ENCODE measurements at places on chromosomes 7 and 10.
A peak's percentile ranks its signal among the peaks of the same experiment; 100 is the strongest.

GRCh38 chr7:20697351-20697750, 81.9 kb downstream of the ABCB5 start:
- no peak for DNase-seq

- no peak for DNase-seq
These were observed 18.8 kb downstream of the POLL start for GRCh38 chr10:101569323-101569621.

DNA sequence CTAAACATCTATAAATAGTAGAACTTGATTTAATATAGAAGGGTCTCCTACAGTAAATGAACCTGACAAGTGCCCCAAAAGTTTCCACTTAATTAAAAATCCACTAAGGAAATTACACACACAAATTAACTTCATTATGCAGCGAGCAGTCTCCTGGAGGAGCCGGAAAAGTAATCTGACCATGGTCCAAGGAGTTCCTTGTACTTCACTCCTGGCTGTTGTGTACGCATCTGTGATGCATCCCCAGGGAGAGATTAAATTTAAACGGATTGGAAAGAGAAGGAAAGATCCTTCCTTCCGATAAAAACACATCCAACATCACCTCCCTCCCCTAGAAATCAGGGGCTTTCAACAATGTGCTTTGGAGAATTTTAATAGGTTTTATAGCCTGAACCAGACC, 85.5 kb downstream of the PARD3 start:
- no peak for DNase-seq

GRCh38 chr10:102646610-102647442, 2.5 kb downstream of the TRIM8 start:
- DNase-seq, result peak; percentile 62

DNA sequence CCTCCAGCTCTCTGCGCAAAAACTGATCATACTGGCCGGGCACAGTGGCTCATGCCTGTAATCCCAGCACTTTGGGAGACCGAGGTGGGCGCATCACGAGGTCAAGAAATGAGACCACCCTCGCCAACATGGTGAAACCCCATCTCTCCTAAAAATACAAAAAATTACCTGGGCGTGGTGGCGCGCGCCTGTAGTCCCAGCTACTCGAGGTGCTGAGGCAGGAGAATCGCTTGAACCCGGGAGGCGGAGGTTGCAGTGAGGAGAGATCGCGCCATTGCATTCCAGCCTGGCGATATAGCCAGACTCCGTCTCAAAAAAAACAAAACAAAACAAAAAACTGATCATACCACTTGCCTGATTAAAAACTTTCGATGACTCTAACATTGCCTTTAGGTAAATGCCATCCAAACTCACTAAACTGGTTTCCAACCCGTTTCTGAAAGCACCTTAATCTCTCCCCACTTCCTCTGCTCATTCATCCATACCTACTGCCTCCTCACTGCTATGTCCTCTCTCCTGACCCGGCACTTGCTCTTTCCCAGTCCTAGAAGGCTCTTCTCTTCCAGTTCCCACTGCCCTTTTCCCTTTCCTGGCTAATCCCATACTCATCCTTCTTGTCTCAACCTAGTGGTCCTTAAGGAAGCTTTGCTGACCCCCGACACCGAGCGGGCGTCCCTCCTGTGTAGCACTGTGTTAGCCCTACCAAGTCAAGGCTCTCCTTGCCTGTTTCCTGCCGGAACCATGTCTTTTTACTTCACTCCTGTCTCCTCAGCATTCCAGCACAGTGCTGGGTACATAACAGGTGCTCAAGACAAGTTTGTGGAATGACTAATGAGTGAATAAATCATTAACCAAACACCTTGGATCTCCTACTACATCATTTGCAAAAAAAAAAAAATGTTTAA, 686 bp upstream of the MIOS start:
- DNase-seq, result no peak

DNA sequence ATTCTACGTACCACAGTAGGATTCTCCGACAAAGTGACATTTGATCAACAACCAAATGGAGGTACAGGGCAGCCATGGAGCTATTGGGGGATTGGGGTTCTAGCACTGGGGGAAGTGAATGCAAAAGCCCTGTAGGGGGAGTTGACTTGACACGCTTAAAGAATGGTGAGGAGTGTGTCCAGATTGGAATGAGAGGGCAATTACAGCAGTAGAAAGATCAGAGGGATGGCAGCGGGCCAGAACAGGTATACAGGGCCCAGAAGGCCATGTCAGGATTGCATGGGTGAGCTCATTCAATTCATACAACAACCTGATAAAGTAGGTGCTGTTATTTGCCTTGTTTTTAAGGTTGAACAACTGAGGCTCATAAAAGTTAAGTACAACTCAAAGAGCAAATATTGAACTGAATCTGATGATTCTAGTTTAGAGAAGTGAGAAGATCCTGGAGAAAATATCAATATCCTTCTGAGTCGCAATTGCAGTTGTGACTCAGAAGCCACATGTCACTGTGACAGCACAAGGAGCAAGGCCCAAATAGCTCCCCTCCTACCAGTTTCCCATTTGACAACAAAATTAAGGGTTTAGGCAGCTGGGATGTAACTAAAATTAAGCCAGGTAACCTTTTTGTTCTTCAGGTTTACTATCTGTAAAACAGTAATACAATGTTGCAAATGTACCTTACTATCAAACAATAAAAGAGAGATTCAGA, 28.0 kb upstream of the CTTNBP2 start:
- no peak for DNase-seq

- DNase-seq, result no peak
These were observed 19.5 kb upstream of the CSTF2T start for GRCh38 chr10:51718804-51719291.

DNA sequence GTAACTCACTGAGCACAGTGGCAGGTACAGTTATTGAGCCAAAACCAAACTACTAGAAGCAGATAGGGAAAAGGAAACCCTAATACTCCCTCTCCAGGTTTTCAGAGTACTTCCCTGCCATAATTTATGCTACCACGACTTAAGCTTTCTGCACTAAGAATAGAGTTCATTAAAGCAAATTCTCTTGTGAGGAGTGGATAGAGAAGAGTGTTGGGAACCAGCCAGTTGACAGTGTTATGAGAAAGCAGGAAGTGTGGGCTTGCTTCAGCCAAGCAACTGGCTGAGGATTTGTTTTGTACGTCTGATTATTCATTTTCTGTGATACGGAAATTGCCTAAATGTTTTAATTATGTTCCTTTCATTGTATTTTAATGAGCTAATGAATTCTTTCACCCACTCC, 280.5 kb downstream of the KIF20B start:
- DNase-seq, result no peak

- no peak for DNase-seq
These were observed 26.1 kb upstream of the VCL start for GRCh38 chr10:73971636-73972354.

DNA sequence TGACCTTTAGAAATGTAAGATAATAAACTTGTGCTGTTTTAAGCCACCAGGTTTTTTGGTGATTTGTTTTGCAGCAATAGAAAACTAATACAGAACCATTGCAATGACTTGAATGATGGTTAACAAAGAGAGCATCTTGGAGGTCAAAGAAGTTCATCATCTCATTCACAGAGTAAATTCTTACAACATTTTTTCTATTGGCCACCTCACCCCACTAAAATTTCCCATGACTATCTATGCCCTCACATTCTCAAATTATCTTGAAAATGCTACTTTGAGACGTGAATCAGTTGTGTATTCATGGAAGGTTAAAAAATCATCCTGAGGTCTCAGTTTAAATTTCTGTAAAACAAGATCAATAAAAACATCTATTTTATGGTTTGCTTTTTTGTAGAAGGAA, 754.2 kb downstream of the SORCS1 start:
- DNase-seq, result no peak

- no peak for DNase-seq
These were observed 147.7 kb upstream of the AKR1E2 start for GRCh38 chr10:4678023-4678950.

DNA sequence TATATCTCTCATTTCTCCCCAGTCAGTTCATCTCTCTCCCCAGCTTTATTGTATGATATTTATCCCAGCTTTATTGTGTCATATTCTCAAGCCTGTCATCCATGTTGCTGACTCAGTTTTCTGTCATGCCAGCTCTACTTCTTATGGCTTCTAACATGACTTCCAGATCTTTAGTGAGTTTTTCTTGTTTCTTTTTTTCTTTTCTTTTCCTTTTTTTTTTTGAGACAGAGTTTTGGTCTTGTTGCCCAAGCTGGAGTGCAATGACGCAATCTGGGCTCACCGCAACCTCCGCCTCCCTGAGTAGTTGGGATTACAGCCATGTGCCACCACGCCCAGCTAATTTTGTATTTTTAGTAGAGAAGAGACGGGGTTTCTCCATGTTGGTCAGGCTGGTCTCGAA, 28.7 kb upstream of the CALU start:
- DNase-seq, result no peak

DNA sequence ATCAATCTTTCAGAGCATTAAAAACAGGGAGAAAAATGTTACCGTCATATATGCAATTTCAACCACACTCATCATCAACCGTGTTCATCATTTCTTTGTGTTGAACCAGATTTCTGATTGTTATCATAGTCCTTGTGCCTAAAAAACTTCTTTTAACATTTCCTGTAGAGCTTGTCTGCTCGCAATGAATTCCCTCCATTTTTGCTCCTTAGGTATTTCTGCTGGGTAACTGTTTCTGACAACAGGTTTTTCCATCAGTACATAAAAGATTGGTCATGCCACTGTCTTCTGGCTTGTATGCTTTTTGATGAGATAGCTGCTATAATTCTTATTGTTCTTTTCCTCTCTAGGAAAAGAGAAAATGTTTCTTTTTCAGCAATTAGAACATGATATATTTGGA, 8.6 kb upstream of the RBM33 start:
- DNase-seq, result no peak

DNA sequence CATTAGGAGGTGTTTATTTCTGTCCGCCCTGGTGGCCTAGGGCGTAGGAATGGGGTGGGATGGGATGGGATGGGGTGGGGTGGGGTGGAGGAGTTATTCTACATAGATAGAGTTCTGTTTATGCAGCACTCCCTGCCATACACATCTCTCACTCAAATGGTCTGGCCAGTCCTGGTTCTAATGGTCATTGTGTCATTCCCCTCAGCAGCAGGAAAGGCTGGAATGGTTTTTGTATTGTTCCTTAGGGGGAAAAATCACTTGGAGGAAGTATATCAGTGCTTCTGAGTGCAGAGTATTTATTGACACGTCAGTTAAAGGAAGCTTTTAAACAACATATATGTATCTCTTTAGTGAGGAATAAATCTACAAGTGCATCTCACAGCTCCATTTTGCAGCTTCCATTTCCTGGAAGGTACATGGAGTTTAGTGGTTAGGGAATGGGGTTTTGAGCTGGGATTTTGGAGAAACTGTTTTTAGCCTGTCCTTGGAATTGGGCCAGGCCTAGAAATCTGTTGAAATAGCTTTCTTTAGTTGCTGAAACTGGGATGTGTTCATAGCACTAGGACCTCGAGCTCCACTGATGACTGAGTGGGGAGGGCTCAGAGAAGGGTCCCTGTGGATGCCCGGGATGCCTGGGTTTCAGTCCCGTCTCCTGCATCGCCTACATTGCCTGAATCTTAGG, 8.3 kb downstream of the TSPAN14 start:
- DNase-seq, result no peak

DNA sequence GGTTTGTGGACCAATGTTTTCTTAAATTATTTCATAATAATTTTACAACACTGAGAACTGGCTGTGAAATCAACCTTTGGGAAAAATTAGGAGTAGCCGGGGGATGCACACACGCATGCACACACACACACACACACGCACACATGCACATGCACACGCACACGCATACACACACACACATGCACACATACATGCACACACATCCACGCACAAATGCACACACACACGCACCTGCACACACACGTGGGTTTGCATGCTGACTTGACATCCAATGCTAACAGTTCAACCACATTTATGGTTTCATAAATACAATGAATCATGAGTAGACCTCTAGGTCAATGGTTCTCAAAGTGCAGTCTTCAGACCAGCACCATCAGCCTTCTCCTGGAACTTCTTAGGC, 354.1 kb downstream of the DPP6 start:
- no peak for DNase-seq

GRCh38 chr7:41501466-41501865, 201.4 kb downstream of the INHBA start:
- no peak for DNase-seq

DNA sequence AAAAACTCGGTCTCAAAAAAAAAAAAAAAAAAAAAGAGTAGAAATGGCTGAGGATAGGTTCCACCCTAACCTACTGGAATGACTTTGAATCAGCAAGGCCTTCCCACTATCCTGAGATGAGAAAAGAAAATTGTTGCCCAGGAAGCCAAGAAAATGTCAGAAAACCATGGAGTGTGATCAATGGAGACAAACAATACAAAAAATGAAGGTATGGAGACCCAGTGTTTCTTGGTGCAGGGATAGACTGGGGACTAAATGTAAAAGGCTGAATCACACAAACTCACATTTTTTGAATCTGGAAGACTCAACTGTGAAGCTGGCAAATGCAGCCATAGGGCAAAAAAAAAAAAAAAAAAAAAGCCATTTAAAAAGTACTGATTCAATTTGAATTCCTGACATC, 364.3 kb upstream of the ANKRD30A start:
- no peak for DNase-seq

DNA sequence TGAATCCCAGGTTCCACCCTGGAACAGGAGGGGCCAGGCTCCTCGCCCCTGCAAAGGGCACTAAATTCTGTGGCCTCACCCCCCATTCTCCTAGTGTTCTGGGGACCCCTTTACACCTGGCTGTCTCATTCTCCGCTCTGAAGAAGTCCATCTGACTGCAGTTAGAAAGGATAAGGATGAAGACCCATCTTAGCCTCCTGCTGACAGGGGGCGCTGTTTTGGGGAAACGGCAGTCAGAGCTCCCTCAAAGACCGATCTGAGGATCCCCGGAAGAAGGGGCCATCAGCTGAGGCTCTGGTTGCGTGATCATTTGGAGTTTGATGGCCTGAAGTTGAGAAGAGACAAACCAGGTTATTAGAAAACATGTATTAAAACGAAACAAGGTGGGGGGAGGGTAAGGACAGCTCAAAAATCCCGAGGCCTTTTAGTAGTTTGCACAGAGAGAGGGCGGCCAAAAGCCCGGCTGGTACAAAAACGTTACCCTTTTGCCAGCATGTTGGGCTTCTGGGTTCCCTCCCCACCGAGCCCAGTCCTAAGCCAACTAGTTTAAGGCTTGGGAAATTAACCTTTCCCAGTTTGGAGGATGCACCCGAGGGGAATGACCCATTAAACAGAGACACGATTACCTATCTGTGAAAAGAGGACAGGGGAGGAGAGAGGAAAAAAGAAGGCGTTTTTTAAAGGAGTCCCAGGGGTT, 102.8 kb downstream of the CHN2 start:
- DNase-seq, result no peak

GRCh38 chr10:119341459-119342301, 134.3 kb downstream of the GRK5 start:
- peak; percentile 87 for DNase-seq

DNA sequence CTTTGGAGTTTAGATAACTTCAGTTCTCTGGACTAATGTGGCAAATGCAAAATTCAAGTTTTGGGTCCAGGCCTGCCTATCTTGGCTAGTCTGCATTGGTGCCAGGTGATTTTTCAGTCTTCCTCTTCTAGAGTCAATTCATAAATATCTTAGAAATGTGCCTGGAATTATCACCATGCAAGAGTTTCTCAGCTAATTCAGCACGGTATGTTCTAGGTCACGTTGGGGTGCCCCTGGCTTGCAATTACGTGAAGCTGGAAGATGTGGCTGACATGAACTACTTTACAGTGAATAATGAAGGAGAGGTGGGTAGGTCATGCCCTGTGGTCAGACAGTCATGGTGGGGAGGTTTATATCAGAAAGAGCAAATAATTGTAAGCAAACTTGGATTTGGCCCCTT, 25.0 kb downstream of the ZDHHC6 start:
- DNase-seq, result no peak

- peak; percentile 53 for DNase-seq
These were observed 45.0 kb downstream of the ZFAND4 start for GRCh38 chr10:45627412-45628048.
